ENCODE measurements at places on chromosomes 7 and 10.
A peak's percentile ranks its signal among the peaks of the same experiment; 100 is the strongest.

DNA sequence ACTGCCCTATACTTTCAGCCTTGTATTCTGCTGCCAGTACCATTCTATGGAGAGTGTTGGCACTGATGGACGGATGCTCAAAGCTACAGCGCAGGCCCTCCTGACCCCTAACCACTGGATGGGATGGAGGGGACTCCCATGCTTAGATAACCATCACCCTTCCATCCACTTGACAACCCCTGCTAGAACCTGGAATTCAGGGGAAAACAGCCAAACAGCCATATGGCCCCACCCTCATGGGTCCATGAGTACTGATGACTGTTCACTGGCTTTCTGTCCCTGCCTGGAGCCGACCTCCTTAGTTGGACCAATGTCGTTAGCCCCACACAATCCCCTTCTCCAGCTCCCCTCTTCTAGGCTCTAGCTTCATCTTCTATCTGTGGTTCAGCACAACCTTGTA, 16.2 kb downstream of the DUSP5 start:
- no peak for DNase-seq

- no peak for DNase-seq
Observed at GRCh38 chr10:63819753-63820329, 298.6 kb downstream of the REEP3 start.

- DNase-seq = no peak
Observed at GRCh38 chr7:33873981-33874750, 31.2 kb upstream of the BMPER start.

GRCh38 chr7:158531661-158532060, 56.0 kb downstream of the PTPRN2 start:
- DNase-seq = no peak

DNA sequence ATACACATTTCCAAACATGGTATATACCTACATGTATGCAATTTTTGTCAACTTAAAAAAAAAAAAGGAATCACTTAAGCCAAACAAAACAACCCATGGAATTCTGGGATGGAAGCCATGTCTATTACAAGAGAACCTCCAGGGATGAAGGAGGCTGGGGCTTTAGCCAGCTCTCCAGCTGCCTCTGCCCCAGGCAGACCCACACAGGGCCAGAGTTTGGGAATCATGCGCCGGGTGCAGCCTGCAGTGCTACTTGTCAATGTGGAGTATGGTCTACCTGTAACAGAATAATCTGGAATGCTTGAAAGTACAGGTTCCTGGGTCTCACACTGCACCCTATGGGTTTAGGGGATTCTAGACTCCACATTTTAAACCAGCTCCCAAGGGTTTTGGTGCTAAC, 10.8 kb downstream of the ATP6V0E2 start:
- no peak for DNase-seq

GRCh38 chr10:26479766-26480492, 41.8 kb downstream of the APBB1IP start:
- peak; percentile 69 for DNase-seq
